ENCODE measurements at places on chromosomes 4 and X. TPM values are rescaled to one million over a fixed set of nuclear protein-coding genes. Genes with fewer than 3 reads are reported as not detected.

- DNase-seq: no peak
- no peaks in the 10 kb centered on the region for H3K4me1 ChIP-seq
- no peaks in the 10 kb centered on the region for H3K27me3 ChIP-seq
- no peaks in the 10 kb centered on the region for H3K36me3 ChIP-seq
- H3K4me3 ChIP-seq: no peak overlapping the region
Observed at GRCh38 chr4:181909368-181909767, 333.8 kb upstream of the TENM3 start.

DNA sequence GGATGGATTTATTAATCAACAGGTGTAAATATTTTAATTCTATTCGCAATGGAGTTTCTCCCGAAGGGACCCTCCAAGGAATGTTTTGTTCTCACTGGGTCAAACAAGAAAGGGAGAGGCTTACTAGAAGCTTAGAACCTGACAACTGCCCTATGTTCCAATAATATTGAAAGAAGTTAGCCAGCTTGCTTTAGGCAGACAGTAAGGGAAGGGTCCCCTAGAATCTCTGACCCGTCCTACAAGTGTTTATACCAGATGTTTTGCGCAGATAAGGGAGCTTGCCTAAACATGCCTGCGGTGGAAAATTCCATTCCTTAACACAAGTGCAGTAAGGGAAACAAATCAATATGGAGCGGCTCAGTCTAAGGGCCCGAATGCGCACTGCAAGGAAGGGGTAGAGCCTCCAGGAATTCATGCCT lies 17.7 kb downstream of the IL21 start:
- H3K4me3 ChIP-seq: no peak overlapping the region
- H3K36me3 ChIP-seq: no peaks in the 10 kb centered on the region
- H3K4me1 ChIP-seq: peaks cover 3% of the 10 kb centered on the region
- no peak overlapping the region for H3K27ac ChIP-seq
- no peak for DNase-seq

DNA sequence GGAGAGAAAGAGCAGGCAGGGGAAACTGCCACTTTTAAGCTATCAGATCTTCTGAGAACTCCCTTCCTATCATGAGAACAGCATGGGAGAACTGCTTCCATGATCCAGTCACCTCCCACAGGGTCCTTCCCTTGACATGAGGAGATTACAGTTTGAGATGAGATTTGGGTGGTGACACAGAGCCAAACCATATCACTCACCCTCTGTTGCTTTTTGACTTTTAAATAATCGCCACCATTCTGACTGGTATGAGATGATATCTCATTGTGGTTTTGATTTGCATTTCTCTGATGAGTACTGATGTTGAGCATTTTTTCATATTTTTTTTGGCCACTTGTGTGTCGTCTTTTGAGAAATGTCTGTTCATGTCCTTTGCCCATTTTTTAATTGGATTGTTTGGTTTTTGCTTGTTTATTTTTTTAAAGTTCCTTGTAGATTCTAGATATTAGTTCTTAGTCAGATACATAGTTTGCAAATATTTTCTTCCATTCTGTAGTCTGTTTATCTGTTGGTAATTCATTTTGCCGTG lies 6.5 kb upstream of the PAQR3 start:
- no peaks in the 10 kb centered on the region for H3K4me1 ChIP-seq
- H3K27ac ChIP-seq: no peak overlapping the region
- H3K27me3 ChIP-seq: no peaks in the 10 kb centered on the region
- no peaks in the 10 kb centered on the region for H3K36me3 ChIP-seq
- no peak for DNase-seq
- no peak overlapping the region for H3K4me3 ChIP-seq

- H3K27ac ChIP-seq: peak overlapping the region; percentile 4
- peak overlapping the region; percentile 53 for H3K4me3 ChIP-seq
- no peak for DNase-seq
- H3K36me3 ChIP-seq: no peaks in the 10 kb centered on the region
- H3K27me3 ChIP-seq: no peaks in the 10 kb centered on the region
- peaks cover 19% of the 10 kb centered on the region for H3K4me1 ChIP-seq
Observed at GRCh38 chr4:142404191-142404611, 441.9 kb downstream of the INPP4B start.

- H3K27ac ChIP-seq: peak overlapping the region; percentile 31
- H3K4me3 ChIP-seq: no peak overlapping the region
- H3K27me3 ChIP-seq: no peaks in the 10 kb centered on the region
- no peak for DNase-seq
- H3K36me3 ChIP-seq: no peaks in the 10 kb centered on the region
- H3K4me1 ChIP-seq: peaks cover 41% of the 10 kb centered on the region
Observed at GRCh38 chrX:150575419-150575814, 7.0 kb downstream of the MTM1 start.

DNA sequence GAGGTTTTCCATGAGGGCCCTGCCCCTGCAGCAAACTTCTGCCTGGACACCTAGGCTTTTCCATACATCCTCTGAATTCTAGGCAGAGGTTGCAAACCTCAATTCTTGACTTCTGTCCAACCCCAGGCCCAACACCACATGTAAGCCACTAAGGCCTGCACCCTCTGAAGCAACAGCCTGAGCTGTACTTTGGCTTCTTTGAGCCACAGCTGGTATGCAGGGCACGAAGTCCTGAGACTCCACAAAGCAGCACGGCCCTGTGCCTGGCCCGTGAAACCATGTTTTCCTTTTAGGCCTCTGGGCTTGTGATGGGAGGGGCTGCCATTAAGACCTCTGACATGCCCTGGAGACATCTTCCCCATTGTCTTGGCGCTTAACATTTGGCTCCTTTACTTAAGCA lies 728.4 kb upstream of the FTHL17 start:
- no peak overlapping the region for H3K27ac ChIP-seq
- no peaks in the 10 kb centered on the region for H3K36me3 ChIP-seq
- no peaks in the 10 kb centered on the region for H3K27me3 ChIP-seq
- H3K4me3 ChIP-seq: no peak overlapping the region
- DNase-seq: no peak
- no peaks in the 10 kb centered on the region for H3K4me1 ChIP-seq

CLTRN gene
- 0.38 TPM for total RNA-seq

DNA sequence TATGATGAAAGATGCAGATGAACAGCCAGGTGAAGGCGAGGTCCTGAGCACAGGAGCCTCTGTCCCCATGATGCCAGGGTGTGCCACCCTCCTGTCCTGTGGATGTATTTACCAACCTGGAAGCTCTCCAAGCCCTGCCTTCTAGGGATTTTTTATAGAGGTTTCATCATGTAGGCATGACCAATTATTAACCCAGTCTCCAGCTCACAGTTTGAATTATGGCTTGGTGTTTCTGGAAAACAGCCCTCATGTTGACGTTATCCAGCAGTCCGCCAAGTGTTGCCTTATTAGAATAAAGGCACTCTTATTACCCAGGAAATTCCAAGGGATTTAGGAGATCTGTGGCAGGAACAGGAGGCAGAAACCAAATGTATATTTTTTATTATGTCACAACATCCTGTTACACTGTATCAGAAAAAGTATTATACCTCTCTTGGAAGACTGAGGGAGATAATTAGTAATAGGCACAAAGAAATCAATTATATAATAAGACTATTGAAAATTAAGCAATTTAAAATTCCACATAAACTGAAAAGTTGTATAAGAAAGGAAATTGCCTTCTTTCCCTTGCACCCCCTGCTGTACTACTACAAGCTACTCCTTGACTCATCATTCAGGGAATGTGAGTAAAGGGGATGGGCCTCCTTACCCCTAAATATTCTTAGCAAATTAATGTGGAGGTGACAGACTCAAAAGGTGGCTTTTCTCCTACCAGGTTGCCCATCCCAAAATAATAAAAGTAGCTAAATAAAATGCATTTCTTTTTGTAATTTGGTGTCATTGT lies 129.6 kb downstream of the ZNF330 start:
- H3K27me3 ChIP-seq: no peaks in the 10 kb centered on the region
- no peaks in the 10 kb centered on the region for H3K4me1 ChIP-seq
- H3K36me3 ChIP-seq: no peaks in the 10 kb centered on the region

GRCh38 chrX:107551546-107551945 lies 76.8 kb upstream of the PRPS1 start:
- no peaks in the 10 kb centered on the region for H3K4me1 ChIP-seq
- H3K4me3 ChIP-seq: no peak overlapping the region
- DNase-seq: peak; percentile 66
- no peak overlapping the region for H3K27ac ChIP-seq

DNA sequence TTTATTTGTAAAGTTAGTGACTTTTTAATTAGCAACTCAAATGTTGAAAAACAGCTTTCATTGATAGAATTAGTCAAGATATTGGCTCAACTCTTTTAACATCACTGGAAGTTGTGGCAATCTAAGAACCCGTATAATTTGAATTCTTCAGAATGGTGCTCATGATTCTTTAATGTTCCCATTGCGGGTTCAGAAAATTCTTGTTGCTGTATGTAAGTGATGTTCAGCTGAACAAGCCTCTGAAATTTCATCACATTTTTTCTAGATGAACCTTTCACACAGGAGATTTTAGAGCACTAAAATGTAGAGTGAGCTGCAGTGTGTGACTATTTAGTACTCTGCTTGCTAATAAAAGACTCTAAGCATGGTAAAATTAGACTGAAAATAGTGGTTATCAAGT lies 1317.7 kb downstream of the FSTL5 start:
- no peaks in the 10 kb centered on the region for H3K36me3 ChIP-seq
- H3K27ac ChIP-seq: no peak overlapping the region
- no peaks in the 10 kb centered on the region for H3K4me1 ChIP-seq
- DNase-seq: no peak
- no peak overlapping the region for H3K4me3 ChIP-seq

PCSK1N gene
- 3.0 TPM for total RNA-seq

- H3K27ac ChIP-seq: no peak overlapping the region
- H3K4me3 ChIP-seq: no peak overlapping the region
- H3K27me3 ChIP-seq: no peaks in the 10 kb centered on the region
- H3K4me1 ChIP-seq: no peaks in the 10 kb centered on the region
- no peak for DNase-seq
Observed at GRCh38 chrX:153588021-153588781, 10.7 kb downstream of the CCNQ start.

HAUS3 gene
- total RNA-seq: 12.3 TPM

DNA sequence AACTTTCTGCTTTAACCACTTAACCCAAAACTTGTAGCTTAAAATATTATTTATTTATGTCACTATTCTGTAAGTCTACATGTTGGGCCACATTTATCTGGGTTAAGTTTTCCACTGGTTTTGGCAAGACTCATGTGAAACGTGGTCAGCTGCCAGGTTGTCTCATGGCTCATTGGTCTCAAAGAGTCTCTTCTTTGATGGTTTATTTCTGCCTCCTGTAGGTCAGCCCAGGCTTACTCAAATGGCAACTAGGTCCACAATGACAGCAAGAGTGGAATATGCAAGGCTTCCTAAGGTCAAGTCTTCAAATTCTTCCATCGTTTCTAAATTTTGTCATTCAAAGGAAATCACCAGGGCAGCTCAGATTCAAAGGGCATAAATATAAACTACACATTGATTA lies 828.7 kb downstream of the PCDH7 start:
- H3K27ac ChIP-seq: no peak overlapping the region
- no peak overlapping the region for H3K4me3 ChIP-seq
- DNase-seq: no peak
- no peaks in the 10 kb centered on the region for H3K4me1 ChIP-seq
- H3K36me3 ChIP-seq: no peaks in the 10 kb centered on the region

HCCS gene
- 19.5 TPM for total RNA-seq

- DNase-seq: no peak
- no peak overlapping the region for H3K27ac ChIP-seq
- no peaks in the 10 kb centered on the region for H3K36me3 ChIP-seq
- no peaks in the 10 kb centered on the region for H3K27me3 ChIP-seq
- no peaks in the 10 kb centered on the region for H3K4me1 ChIP-seq
- H3K4me3 ChIP-seq: no peak overlapping the region
Observed at GRCh38 chr4:123046096-123046495, 123.7 kb upstream of the NUDT6 start.

- H3K27me3 ChIP-seq: no peaks in the 10 kb centered on the region
- H3K27ac ChIP-seq: no peak overlapping the region
- H3K4me1 ChIP-seq: no peaks in the 10 kb centered on the region
- DNase-seq: no peak
Observed at GRCh38 chr4:2893772-2894171, 50.1 kb downstream of the ADD1 start.

PPP4R3C gene
- not detected for total RNA-seq

FAM184B gene
- 0.24 TPM for total RNA-seq

DNA sequence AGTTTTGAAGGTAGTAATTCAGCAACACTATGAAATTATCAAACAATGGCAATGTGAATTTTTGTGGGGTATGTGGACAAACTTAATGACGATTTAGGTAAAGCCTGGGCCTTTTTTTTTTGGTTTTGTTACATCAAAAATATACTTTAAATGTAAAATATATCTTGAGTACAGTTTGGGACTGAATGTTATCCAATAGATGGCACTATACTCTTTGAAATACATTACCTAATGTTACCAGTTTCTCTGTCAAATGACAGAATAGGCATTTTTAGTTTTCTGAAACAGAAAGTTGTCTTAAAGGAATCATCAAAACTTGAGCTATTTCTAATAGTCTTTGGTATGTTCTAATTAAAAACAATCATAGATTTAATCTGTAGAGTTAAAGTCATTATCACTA lies 1651.9 kb downstream of the C4orf33 start:
- no peak for DNase-seq
- H3K36me3 ChIP-seq: no peaks in the 10 kb centered on the region
- no peaks in the 10 kb centered on the region for H3K27me3 ChIP-seq
- H3K4me3 ChIP-seq: no peak overlapping the region

- H3K4me1 ChIP-seq: peaks cover 27% of the 10 kb centered on the region
- no peak overlapping the region for H3K27ac ChIP-seq
- H3K27me3 ChIP-seq: no peaks in the 10 kb centered on the region
- DNase-seq: no peak
Observed at GRCh38 chrX:53269536-53270107, 11.8 kb downstream of the IQSEC2 start.

All from lower lobe of right lung (tissue), 2 donors.